ENCODE measurements at places on chromosomes 5 and 9. TPM values are rescaled to one million over a fixed set of nuclear protein-coding genes. Genes with fewer than 3 reads are reported as not detected.

DNA sequence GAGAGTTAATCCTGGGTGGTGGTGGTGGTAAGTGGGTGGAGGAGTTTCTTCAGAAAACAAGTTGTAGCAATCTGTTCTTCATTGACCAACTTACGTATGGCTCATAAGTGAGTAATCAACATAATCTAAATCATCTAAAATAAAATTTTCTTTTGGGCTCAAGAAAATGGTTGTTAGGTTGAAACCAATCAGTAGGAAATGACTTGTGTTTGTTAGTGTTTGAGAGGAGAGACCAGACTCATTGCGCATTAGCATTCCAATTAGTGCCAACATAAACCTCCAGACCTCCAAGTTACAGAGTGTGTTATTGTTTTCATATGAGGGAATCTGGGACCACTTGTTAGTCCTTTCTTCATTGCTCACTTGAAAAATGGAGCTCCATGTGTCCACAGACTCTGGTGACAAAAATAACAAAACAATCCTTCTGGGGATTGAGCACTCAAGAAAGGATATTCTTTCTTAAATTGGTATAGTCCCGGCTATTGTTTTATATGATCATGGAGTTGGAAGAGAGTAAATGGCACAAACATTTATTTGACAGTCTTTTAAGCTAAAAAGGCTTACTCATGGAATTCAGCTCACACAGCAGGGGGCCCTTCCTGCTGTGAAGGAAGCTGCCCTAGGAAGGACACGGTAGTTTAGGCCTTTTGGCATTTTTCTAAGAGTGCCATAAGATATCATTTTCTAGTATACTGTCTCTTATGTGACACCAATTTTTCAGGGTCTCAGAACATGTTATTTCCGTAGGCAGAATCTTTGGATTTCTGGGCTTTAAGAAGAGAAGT is 441.1 kb downstream of the EBF1 start:
- H3K4me3 ChIP-seq, result no peak overlapping the region
- no peak overlapping the region for H3K27ac ChIP-seq
- peak; percentile 29 for DNase-seq
- no peaks in the 10 kb centered on the region for H3K36me3 ChIP-seq
- peaks cover 2% of the 10 kb centered on the region for H3K4me1 ChIP-seq

DNA sequence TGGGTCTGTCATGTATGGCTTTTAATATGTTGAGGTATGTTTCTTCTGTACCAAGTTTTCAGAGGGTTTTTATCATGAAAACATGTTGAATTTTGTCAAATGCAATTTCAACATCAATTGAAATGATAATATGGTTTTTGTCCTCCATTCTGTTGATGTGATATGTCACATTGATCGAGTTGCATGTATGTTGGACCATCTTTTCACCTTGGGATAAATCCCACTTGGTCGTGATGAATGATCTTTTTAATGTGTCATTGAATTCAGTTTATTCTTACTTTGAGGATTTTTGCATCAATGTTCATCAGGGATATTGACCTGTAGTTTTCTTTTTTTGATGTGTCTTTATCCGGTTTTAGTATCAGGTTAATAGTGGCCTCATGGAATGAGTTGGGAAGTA is 288.5 kb downstream of the PJA2 start:
- H3K4me3 ChIP-seq, result no peak overlapping the region
- H3K27ac ChIP-seq, result no peak overlapping the region
- no peaks in the 10 kb centered on the region for H3K27me3 ChIP-seq
- DNase-seq, result no peak
- no peaks in the 10 kb centered on the region for H3K4me1 ChIP-seq

DNA sequence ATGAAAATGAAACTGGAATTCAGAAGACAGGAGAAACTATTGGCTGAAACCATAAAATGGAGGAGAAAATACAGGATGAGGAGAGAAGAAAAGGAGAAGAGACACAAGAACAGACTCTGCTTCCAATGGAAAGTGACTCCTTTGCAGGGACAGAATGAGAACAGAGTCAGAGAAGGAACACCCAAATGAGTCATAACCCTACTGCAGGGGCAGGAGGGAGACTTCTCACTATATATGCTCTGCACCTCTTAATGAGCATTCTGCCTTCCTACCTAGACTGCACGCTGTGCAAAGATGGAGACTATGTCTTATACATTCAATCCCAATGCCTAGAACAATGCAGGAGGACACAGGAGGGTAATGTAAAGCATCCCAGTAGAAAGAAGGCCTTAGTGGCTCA is 2.1 kb downstream of the SAXO1 start:
- peaks cover 3% of the 10 kb centered on the region for H3K27me3 ChIP-seq
- H3K4me1 ChIP-seq, result no peaks in the 10 kb centered on the region
- no peak for DNase-seq
- no peak overlapping the region for H3K27ac ChIP-seq
- H3K4me3 ChIP-seq, result no peak overlapping the region

DNA sequence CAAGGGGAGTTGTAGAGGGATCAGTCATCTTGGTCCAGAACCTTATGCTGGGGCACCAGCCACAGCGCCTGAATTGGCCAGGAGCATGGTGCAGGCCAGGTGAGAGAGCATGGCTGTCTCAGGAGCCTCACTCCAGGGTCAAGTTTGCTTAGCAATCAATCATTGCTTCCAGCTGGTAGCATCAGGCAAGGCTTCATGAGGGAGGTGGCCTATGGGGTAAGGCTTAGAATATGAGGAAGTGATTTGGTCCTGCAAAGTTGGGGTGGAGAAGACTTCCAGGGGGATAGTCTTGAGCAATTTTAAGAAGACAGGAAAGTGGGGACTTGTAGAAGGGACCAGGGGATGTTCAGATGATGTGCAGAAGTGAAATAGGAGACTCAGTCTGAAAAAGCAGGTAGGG is 53.9 kb upstream of the PITX1 start:
- DNase-seq, result no peak
- no peak overlapping the region for H3K27ac ChIP-seq
- no peaks in the 10 kb centered on the region for H3K36me3 ChIP-seq
- H3K4me3 ChIP-seq, result no peak overlapping the region
- H3K4me1 ChIP-seq, result no peaks in the 10 kb centered on the region
- H3K27me3 ChIP-seq, result peaks cover 9% of the 10 kb centered on the region

DNA sequence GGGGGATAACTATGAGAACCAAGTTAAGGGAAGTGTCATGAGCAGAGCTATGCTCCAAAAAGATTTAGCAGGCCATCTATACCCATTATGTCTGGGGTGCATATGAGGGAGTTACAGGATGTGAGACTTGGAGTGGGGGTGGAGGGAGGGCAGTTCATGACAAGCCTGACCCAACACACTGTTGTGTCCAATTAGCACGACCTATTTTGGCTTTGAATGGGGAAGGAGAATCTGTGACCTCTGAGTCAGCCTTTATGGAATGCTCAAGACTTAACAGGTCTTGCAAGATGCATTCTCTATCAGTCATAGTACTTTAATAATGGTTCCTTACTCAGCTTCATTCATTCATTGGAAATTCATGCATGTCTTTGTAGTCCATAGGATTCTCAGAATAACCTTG is 71.7 kb downstream of the GRIA1 start:
- H3K27me3 ChIP-seq, result no peaks in the 10 kb centered on the region
- no peaks in the 10 kb centered on the region for H3K36me3 ChIP-seq
- H3K27ac ChIP-seq, result no peak overlapping the region
- H3K4me1 ChIP-seq, result peaks cover 6% of the 10 kb centered on the region
- no peak overlapping the region for H3K4me3 ChIP-seq
- peak; percentile 48 for DNase-seq

DNA sequence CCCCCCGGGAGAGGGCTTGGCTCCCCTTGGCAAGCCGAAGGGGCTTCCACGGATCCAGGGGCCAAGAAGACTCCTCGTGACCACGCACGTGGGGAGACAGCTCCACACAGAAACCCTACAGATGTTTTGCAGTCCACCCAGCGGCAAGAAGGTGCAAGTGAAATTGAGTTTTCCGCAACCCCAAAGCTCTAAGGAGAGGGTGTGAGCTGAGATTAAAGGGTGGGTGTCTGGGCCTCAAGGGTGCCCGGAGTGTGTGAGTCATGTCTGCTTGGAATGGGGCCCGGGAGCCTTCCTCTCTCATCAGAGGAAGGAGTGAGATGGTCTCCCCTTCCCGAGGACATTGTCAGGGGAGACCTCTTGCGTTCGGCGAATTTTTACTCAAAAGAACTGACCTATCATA is 79.1 kb downstream of the OLFM1 start:
- no peaks in the 10 kb centered on the region for H3K36me3 ChIP-seq
- H3K4me3 ChIP-seq, result no peak overlapping the region
- H3K27ac ChIP-seq, result no peak overlapping the region
- DNase-seq, result no peak

Gene ABLIM3
- 48.1 TPM for total RNA-seq

Gene PCDHGA6
- 4.8 TPM for total RNA-seq

Gene OGN
- 1.3 TPM for total RNA-seq

Gene MUSK
- total RNA-seq, result 0.66 TPM

Gene ASTN2
- total RNA-seq, result 11.3 TPM

Gene ZNF782
- total RNA-seq, result 3.3 TPM

Measured in fibroblast of lung (primary cell).